ENCODE measurements at places on chromosomes 2 and 18. TPM values are rescaled to one million over a fixed set of nuclear protein-coding genes. Genes with fewer than 3 reads are reported as not detected.

DNA sequence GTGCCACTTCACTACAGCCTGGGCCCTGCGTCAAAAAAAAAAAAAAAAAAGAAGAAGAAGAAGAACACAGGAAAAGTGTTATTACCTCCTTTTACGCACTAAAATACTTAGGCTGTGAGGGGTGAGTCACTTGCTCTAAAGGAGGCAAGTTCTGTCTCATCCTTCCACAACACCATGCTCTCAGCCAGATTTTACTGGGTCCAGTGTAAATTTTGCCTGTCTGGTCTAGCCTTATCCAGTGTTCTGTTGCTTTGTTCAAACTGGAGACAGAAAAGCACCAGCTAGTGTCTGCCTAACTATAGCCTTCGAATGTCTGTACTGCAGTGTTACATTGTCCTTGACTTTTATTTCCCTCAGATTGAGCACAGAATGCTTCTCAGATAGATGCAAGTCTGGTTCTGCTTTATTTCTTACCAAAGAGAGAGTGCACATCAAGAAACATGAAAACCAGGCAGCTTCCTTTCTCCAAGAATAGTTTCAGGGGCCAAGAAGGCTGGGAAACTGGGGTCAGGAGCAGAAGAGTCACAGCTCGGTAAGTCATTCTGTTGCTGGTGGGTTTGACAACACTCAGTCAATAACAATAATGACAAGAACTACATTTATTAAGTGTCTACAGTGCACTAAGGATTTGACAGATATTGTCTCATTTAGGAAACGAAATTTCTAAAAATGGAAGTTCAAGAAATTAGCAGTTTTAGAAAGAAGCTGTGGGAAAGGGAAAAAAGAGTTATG lies 3.1 kb upstream of the MSGN1 start:
- DNase-seq: no peak

GRCh38 chr2:168363347-168364092 lies 92.6 kb upstream of the CERS6 start:
- no peak for DNase-seq

- no peak for DNase-seq
Measured at GRCh38 chr2:219210196-219210885, 3.8 kb downstream of the ZFAND2B start.

DNA sequence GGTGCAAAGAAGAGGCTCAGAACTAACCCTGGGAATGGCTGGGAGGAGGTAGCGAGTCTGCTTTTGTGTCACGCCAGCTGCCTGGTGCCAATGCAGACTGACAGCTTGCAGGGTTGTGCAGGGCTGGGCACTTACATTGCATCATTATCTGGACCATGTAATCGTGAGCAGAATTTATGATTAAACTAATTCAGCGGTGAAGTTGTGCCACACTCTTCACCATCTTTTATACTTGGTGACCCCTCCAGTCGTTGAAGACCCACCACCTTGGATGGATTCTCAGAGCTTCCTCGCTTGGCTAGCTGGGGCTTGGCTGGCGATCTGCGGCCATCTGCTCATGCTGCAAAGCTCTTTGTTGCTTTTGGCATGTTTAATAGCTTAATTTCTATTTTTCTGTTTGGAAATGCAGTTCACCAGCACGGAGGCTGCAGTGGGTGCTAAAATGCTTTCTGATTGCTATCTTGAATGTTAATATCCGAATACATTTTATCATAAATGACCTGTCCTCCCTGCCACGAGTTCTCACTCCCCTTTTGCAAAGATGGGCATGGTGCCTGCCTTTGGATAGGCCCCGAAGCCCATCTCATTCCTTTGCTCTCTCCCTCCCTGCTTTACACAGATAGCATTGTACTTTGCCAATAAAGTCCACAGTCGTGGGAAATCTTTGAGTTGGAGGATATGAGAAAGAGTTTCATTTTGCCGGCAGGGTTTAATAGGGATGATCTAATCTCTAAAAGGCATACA lies 188.2 kb downstream of the PRKCE start:
- DNase-seq: no peak

DNA sequence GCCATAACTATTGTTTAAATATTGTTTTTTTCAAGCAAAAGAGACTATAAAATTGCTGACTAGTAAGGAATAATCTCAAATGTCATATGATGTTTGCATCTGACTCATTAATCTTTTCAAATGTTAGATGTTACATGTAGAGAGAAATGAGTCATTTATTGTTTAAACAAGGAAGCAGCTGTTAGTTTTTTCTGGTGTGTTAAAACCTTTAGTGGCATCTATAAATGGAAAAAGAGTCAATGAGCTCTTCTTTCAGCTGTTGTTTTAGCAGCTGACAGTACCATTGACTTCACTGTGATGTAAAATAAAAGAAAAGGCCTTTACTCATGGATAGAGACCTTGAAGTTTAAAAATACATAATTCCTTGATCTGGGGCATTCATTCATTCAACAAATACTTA lies 1.8 kb upstream of the KLHL41 start:
- no peak for DNase-seq

- peak; percentile 60 for DNase-seq
Measured at GRCh38 chr2:43127208-43127940, 99.0 kb downstream of the ZFP36L2 start.

DNA sequence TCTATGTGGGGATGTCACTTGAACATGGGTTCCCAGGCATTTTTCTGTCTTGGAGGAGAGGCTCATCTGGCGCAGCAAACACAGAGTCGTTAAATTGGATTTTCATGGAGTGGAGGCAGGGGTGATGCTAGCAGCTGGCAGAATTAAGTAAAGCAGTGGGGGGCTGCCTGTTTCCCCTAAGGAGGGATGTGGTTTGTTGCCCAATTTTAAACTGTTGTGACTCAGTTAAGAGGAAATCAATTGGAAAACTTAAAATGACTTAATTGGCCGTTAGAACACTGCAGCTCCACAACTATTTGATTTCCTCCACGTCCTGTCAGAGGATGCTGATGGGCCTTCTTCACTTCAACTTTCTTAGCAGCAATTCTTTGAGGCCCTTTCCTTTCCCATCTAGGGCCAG lies 354.1 kb upstream of the ATP5MC3 start:
- DNase-seq: no peak

DNA sequence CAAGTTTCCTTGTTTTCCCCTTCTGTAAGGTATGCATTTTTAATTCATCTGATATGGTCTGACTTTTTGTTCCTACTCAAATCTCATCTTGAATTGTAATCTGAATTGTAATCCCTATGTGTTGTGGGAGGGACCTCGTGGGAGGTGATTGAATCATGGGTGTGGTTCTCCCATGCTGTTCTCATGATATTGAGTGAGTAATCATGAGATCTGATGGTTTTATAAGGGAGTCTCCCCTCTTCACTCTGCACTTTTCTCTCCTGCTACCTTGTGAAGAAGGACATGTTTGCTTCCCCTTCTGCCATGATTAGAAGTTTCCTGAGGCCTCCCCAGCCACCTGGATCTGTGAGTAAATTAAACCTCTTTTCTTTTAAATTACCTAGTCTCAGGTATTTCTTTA lies 476.1 kb downstream of the LPIN1 start:
- no peak for DNase-seq

DNA sequence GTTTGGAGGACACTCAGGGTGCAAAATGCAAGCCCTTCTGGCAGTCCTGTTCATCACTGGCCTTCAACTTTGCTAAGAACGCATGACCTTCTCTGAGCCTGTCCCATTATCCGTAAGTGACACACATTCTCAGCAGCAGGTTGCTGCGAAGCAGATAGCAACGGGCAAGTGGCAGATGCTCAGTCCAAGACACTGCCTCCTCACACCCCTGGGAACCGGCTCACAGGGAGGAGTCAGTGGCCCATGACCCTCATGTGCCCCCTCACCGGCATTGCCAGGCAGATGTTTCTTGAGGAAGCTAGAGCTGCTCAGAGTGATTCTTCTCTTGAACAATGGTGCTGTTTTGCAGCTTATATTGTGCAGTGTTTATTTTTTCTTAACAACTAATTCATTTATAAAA lies 737.2 kb upstream of the HS6ST1 start:
- DNase-seq: no peak

PRSS56 gene
- not detected for total RNA-seq
